Endothelial cell of umbilical vein (primary cell): ENCODE measurements at places on chromosomes 16 and 17. TPM values are rescaled to one million over a fixed set of nuclear protein-coding genes. Genes with fewer than 3 reads are reported as not detected.

GRCh38 chr16:11298143-11298900, 17.2 kb upstream of the PRM1 start:
- DNase-seq, result no peak

DNA sequence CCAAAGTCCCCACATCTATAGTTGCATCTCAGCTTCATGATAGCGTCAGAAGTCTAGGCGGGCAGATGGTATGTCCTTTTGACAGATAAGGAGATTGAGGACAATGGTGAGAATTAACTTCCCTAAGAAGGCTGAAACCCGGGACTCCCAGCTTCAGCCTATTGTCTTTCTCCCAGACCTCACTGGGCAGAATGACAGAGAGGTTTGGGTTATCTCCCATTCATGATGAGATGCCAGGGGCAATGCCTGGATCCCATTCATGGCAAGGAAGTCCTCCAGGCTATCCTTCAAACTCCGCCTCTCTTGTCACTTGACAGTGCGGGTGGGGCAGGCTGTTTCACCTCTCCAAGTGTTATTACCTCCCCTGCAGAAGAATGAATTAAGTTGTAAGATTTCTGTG, 100.3 kb downstream of the IRX5 start:
- no peak for DNase-seq

DNA sequence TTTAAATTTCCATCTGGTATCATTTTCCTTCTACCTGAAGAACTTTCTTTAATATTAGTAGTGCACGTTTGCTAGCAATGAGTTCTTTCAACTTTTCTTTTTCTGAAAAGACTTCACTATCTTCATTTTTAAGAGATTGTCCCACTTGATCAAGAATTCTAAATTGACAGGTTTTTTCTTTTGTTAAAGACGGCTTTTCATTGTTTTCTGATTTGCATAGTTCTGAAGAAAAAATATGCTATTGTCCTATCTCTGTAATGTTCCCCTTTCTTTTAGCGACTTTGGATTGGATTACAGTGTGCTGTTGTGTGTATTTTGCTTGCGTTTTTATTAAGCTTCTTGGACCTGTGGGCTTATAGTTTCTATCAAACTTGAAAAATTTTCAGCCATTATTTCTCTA, 126.3 kb upstream of the NACA2 start:
- no peak for DNase-seq

- DNase-seq, result no peak
These were observed 23.2 kb downstream of the CDH3 start for GRCh38 chr16:68668266-68668665.

SLC35G6 gene
- not detected in 2 replicates for total RNA-seq

SMTNL2 gene
- total RNA-seq, result not detected in 2 replicates

- DNase-seq, result no peak
These were observed 77.6 kb downstream of the NXN start for GRCh38 chr17:901964-902363.

- no peak for DNase-seq
These were observed 35.4 kb upstream of the RNF43 start for GRCh38 chr17:58452738-58453137.

GRCh38 chr17:2044263-2044894, 2.6 kb downstream of the OVCA2 start:
- DNase-seq, result no peak

C16orf54 gene
- not detected in 2 replicates for total RNA-seq
